ENCODE measurements at places on chromosomes 16 and 17. TPM values are rescaled to one million over a fixed set of nuclear protein-coding genes. Genes with fewer than 3 reads are reported as not detected.

Gene BCKDK
- 73.5 TPM for total RNA-seq

Gene KRTAP9-8
- not detected for total RNA-seq

Gene KCTD11
- 7.1 TPM for total RNA-seq

Gene CRYBA1
- not detected for total RNA-seq

Gene MAP2K6
- total RNA-seq, result 8.8 TPM

Gene PPY
- not detected for total RNA-seq

Gene GSDMA
- total RNA-seq, result not detected

- no peak for DNase-seq
Measured at GRCh38 chr16:14418795-14419225, 211.2 kb downstream of the PARN start.

- DNase-seq, result no peak
Measured at GRCh38 chr17:30228011-30228410, 7.5 kb downstream of the SLC6A4 start.

DNA sequence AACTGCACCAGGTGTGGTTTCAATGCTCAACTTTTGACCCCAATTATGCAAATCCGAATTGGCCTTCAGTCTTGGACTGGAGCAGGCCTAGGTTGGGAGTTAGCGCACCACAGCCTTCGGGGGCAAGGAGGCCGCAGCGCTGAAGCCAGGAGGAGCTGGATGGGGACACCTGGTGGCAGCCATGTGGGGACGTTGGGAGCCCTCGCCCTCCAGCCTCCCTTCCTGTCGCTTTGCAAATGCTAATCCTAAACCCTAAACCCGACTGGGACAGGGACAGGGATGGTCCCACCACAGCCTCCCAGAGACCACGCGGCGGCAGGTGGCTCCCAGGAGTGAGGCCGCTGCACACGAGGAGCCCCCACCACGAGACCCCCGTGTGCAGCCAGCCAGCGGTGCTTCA is 58.7 kb downstream of the KLHDC4 start:
- DNase-seq, result no peak

DNA sequence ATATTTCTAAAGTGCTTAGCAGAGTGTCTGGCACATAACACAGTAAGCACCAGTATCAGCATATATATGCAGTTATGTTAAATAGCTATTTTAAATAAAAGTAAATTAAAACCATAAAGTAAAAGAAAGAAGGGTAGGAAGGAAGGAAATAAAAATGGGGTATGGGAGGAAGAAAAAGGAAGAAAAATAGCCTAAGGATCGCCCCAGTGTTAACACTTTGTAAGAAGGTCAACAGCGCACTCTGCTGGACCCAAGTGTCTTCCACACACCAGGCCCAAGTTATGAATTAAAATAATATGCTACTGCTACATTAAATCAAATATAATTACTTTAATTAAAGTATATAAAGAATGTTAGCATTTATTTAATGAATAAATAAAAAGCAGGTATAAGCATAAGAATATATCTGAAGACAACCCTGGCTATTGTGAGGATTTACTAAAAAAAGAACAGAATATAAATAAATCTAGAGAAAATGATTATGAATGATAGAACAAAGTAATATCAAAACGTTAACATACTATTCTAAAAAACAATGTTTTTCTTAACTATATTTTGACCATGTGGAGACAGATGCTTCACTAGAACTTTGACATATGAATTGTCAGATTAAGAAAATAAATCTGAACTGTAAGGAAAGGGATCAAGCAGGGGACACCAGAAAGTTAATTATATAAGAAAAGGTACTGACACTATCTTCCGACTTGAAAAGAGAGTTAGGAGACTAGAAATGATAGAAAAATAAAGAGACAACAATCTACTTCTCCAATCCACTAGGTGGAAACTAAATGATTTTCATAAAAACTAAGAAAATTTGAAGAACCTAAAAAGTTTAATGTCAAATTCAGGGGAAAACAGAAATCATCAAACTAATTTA is 25.9 kb downstream of the BRIP1 start:
- DNase-seq, result peak; percentile 65

DNA sequence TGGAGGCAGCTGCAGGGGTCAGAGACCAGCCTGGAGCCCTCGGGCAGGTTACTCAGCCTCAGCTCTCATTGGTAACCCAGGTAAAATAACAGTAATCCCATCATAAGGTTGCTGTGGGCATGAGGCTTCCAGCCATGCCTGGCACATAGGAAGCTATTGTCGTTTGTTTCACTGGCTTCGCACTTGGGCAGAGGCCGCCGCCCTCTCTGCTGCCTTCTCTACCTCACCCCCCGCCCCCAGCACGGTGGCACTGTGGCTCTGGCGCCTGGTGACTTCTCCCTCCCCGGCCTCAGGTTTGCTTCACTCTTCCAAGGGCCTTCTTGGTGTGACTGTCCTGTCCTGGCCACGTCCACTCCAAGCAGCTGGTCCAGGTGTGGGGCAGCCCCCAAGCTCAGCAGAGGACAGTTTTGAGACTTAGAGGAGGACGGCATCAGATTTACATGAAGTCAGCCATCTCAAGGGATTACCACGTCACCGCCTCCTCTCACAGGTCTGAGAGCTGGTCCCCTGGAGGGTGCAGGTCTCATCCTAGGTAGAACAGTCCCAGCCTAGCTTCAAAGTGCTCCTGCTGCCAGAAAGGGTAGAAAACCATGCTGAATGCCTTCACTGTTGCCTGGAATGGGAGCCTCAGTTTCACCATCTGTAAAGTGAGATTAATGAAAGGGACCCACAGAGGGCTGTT is 34.8 kb downstream of the SREBF1 start:
- DNase-seq, result no peak

DNA sequence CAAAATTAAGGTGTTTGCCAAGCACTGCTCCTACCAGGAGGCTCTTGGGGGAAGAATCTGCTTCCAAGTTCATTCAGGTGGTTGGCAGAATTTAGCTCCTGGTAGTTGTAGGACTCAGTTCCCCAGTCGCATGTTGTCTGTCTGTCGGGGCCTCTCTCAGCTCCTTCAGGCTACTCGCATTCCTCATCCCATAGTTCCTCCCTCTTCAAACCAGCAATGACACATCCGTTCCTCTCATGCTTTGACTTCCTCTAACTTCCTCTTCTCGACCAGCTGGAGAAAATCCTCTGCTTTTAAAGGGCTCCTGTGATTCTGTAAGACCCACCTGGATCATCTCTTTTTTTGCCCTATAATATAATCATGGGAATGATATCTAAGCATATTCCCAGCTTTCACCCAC is 108.1 kb downstream of the PMP22 start:
- DNase-seq, result no peak

DNA sequence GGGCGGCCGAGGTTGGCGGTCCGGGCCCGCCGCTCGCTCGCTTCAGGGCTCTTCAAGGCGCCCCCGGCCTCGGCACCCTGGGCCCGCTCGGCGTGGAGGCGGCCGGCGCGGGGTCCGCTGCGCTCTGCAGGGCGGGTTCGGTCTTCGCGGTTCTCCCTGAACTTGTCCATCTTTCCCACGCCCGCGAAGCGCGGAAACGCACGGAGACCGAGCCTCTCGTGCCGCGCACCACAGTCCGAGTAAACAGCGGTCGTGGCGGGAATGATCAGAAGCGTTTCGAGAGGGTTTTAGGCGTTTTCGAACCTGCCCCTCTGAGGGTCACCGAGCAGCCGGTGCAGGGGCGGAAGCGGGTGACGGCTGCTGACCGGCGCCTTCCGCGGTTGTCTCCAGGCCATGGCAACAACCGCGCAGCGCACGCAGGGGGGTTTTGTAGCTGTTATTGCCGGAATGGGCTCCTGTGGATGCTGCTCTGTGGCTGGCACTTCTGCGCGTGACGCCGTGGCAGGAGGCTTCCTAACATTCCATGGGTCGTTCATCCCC is 414 bp downstream of the NARF start:
- DNase-seq, result no peak

DNA sequence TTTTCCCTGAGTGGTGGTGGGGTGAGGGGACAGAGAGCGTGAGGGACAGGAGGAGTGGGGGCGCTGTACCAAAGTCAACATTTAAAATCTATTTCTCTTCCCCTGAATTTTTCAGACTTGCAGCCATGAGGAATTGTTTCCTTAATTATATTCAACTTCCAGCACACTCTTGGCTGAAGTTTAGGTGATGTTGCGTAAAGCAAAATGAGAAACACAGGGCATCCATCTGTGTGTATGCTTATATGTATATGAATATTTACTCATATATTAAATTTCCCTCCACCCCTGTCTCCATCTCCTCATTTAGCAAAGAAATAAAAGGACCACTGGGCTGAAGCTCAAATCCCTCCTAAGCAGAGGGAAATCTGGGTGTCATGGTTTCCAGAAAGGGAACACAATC is 218.1 kb downstream of the XYLT1 start:
- DNase-seq, result no peak

- peak; percentile 23 for DNase-seq
Measured at GRCh38 chr16:86016201-86016965, 117.4 kb downstream of the IRF8 start.

- DNase-seq, result no peak
Measured at GRCh38 chr16:59527206-59527997, 793.3 kb upstream of the GOT2 start.

DNA sequence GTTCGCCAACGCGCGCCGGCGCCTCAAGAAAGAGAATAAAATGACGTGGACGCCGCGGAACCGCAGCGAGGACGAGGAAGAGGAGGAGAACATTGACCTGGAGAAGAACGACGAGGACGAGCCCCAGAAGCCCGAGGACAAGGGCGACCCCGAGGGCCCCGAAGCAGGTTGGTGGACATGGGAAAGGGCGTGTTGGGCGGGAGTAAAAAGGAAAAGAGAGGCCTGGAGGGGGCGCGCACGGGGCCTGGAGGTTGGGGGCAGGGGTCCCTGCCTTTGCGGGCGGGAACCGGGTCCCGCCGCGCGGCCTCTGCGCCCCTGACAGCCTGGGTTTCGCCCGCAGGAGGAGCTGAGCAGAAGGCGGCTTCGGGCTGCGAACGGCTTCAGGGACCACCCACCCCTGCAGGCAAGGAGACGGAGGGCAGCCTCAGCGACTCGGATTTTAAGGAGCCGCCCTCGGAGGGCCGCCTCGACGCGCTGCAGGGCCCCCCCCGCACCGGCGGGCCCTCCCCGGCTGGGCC is 2.1 kb downstream of the IRX5 start:
- DNase-seq, result no peak

GRCh38 chr17:40074175-40074512 is 11.4 kb downstream of the THRA start:
- DNase-seq, result no peak

DNA sequence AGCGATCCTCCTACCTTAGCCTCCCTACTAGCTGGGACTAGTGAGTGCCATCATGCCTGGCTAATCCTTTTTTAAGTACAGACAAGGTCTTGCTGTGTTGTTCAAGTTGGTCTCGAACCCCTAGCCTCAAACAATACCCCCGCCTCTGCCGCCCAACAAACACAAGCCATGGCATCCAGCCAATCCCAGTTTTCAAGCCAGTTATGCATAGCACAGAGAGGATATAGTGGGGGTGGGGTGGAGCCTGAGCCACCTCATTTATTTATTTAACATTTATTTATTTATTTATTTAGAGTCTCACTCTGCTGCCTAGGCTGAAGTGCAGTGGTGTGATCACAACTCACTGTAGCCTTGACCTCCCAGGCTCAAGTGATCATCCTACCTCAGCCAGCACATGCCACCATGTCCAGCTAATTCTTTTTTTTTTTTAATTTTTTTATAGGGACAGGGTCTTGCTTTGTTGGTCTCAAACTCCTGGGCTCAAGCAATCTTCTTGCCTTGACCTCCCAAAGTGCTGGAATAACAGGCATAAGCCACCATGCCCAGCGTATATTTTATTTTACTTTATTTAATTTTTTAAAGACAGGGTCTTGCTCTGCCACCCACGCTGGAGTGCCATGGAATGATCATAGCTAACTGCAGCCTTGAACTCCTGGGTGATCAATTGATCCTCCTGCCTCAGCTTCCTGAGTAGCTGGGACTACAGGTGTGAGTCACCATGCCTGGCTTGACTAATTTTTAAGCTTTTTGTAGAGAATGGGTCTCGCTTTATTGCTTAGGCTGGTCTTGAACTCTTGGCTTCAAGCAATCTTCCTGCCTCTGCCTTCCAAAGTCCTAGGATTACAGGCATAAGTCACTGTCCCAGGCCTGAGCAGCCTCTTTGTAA is 26.2 kb upstream of the KLHL11 start:
- no peak for DNase-seq

GRCh38 chr16:19765860-19766553 is 47.9 kb downstream of the IQCK start:
- DNase-seq, result peak; percentile 72

- no peak for DNase-seq
Measured at GRCh38 chr16:4404247-4404966, 12.0 kb downstream of the CORO7 start.

- no peak for DNase-seq
Measured at GRCh38 chr17:69066482-69066881, 5.8 kb upstream of the ABCA9 start.

GRCh38 chr16:719815-720446 is 1.0 kb upstream of the ANTKMT start:
- no peak for DNase-seq

GRCh38 chr16:12529582-12529981 is 274.1 kb downstream of the CPPED1 start:
- DNase-seq, result no peak

- DNase-seq, result no peak
Measured at GRCh38 chr16:9144106-9144505, 52.7 kb downstream of the HAPSTR1 start.

- no peak for DNase-seq
Measured at GRCh38 chr16:20952139-20952920, 51.8 kb downstream of the LYRM1 start.

DNA sequence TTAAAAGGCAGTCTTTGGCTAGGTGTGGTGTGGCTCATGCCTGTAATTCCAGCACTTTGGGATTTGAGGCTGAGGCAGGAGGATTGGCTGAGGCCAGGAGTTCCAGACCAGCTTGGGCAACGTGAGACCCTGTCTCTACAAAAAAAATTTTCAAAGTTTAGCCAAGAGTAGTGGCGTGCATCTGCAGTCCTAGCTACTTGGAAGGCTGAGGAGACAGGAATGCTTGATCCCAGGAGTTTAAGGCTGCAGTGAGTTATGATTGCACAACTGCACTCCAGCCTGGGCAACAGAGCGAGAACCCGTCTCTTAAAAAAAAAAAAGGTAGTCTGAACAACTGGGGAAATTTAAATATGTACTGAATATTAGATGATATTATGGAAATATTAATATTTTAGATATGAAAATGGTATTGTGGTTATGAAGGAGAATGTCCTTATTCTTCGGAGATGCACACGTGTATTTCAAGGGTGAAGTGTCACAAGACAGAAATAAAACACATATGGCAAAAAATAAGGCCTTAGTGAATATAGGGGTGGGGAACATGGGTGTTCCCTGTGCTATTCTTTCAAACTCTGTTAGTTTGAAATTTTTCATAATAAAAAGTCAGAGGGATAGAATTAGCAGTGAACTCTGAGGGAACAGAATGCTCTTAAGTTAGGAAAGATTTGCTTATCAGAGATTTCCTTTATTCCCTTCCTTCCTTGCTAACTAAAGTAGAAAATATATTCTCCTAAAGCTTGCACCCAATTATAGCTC is 144.7 kb downstream of the CDK5R1 start:
- DNase-seq, result no peak

All from glomerular endothelial cell (primary cell).